Stimulated activated CD4-positive, alpha-beta T cell treated with anti-CD3 and anti-CD28 coated beads, Interleukin-2, amount 100 ng/mL, for 48 hours (primary cell): ENCODE measurements at places on chromosomes 5 and 9.

DNA sequence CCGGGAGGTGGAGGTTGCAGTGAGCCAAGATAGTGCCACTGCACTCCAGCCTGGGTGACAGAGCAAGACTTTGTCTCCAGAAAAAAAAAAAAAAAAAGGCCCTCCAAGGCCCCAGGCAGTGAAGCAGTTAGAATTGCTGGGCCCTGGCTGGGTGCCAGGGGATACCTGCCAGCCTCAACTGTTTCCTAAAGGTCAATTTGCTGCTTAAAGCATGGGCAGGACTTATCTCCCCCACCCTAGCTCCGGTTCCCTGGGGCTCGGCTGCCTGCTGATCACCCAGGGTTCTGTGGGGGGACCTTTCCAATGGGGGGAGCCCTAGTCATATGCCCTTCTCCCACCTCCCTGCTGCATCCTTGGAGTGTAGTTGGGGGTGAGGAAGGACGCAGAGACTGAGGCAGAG lies 25.7 kb downstream of the NCS1 start:
- no peak for DNase-seq

DNA sequence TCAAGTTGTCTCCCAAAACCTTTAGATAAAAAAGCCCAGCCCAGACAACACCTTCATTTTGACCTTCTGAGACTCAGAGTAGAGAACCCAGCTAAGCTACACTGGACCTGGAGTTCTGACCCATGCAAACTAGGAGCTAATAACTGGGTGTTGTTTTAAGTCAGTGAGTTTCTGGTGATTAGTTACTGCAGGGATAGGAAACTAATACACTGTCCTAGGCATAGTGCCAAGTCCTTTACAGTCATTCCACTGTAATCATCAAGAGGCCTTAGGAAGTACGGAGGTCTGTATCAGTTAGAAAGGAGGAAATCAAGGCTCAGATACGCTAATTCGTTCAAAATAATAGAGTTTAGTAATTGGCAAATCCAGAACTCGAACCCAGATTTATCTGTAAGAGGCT lies 197.9 kb downstream of the KCTD16 start:
- DNase-seq: no peak

- no peak for DNase-seq
Measured at GRCh38 chr9:91883503-91883902, 66.5 kb downstream of the ROR2 start.

DNA sequence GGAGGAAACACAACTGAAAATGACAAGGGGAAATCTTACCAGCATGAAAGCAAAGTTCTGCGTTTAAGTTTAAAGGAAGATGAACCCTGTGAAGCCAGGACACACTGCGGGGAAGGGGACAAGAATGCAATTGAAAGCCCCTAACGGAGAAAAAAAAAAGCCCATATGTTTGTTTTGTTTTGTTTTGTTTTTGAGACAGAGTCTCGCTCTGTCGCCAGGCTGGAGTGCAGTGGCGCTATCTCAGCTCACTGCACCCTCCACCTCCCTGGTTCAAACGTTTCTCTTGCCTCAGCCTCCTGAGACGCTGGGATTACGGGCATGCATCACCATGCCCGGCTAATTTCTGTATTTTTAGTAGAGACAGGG lies 2.9 kb downstream of the STK10 start:
- no peak for DNase-seq

- DNase-seq: no peak
Measured at GRCh38 chr9:130833031-130833990, 1.7 kb upstream of the ABL1 start.

DNA sequence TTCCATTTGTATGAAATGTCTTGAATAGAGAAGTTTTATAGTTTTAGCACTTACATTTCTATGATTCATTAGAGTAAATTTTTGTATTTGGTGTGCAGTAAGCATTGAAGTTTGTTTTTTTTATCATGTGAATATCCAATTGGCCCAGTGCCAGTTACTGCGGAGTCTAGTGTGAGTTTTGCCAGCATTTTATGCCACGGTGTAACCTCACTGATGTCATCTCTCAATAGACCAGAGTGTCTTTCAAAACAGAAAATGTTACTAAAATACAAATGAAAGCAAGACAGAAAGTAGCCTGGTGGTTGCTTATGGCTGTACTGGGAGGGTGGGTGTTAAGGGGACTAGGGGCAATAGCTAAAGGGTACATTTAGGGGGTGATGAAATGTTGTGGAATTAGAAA lies 62.8 kb downstream of the IPPK start:
- no peak for DNase-seq

- no peak for DNase-seq
Measured at GRCh38 chr9:25254051-25254450, 424.2 kb downstream of the TUSC1 start.

GRCh38 chr5:81631124-81631523 lies 119.8 kb downstream of the SSBP2 start:
- DNase-seq: no peak

DNA sequence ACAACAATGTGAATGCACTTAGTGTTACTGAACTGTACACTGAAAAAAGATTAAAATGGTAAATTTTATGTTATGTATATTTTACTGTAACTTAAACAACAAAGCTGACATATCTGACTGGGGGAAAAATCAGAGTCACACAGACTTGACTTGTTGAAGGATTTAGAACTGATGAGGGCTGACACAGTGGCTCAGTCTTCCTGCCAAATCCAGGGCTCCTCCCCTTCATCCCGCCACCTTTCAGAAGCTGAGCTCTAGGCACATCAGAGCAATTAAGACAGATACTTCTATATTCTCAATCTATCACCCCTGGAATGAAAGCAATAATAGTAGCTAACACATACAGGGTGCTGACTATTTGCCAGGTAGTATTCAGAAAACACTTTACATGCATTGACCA lies 27.7 kb upstream of the TAS2R1 start:
- no peak for DNase-seq

- no peak for DNase-seq
Measured at GRCh38 chr5:72224946-72225463, 95.0 kb downstream of the MRPS27 start.
